ENCODE measurements at places on chromosomes 13 and 19.

DNA sequence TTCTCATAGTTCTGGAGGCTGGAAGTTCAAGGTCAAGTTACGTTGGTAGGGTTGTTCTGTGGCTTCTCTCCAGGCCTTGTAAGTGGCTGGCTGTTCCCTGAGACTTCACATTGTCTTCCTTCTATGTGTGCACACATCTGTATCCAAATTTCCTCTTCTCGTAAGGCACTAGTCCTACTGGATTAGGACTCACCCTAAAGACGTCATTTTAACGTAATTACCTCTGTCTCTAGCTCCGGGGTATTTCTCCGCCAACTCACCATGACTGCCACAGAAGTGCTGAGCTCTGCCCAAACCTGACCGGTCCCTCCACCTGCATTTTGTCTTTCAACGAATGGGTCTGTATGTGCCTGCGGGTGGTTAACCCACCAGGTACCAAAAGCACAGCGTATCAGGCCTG, 8.7 kb upstream of the SYDE1 start:
- DNase-seq, result no peak

GRCh38 chr13:44136696-44137268, 236.8 kb upstream of the SERP2 start:
- no peak for DNase-seq

DNA sequence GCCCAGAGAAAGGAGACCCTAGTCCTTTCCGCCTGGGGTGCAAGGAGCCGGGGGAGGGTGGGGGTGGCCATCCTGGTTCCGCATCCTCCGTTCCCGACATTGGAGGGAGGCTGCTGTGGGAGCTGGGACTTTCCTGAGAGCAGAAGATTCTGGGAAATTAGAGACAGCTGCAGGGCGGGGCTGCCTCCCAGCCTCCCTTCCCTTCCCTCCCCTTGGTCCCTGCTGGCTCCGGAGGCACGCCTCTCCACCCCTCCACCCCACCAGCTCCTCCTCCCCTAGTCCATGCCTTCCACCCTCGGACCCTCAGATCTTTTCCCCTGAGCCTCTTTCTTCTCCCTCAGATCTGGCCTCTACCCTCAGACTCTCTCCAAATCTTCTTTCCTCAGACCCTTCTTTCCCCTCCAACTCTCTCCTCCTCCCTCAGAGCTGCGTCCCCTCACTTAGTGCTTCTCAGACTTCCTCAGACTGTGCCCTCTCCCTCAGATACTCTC, 3.1 kb upstream of the BCL3 start:
- no peak for DNase-seq

- no peak for DNase-seq
Observed at GRCh38 chr19:4748589-4748988, 24.9 kb upstream of the DPP9 start.

DNA sequence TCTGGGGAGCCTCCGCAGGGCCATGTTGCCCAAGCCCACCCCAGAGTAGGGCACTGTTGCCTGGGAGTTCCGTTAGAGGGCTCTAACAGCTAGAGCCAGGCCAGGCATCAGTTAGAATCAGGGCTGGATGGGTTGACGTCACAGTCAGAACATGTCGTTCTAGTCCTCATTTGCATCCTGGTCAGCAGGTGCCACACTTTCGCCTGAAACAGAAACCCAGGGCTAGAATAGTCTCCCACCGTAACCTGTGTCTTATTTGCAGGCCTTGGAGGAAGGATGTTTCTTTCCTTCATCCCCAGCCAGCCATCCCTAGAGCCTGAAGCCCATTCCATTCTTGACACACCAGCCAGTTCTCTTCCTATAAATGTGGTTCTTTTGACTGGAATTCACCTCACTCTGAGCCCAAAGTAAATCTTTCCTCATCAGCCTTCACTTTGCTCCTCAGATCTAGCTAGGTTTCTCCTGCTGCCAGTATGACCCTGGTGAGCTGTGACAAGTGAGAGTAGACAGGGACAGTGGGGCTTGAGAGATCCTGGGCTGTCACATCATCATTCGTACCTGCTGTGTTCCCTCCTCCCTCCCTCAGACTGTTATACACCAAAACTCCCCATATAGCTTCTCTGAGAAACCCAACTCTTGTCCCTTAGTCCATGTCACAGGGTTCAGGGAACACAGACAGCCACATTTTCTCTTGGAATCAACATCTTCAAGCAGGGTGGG, 12.2 kb upstream of the CCDC97 start:
- DNase-seq, result no peak

GRCh38 chr13:23794267-23795161, 94.7 kb downstream of the MIPEP start:
- no peak for DNase-seq

DNA sequence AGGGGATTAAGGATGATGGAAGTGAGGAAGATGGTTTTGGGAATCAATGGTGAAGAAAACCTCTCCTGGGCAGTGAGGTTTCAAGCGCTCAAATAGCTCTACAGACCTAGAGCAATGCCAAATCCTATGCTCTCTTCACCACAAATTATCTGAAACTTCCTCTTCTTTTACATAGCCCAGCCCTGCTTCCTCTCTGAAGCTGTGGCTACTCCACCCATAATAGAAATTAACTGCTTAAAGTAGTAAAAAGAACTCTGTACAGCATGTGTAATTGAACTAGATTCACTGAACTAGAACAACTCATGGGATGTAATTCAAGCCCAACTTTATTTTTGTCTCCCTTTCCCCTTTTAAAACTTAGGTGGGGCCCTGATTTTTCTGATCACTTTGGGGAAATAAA, 20.4 kb upstream of the IFT88 start:
- DNase-seq, result no peak

GRCh38 chr19:47363758-47364531, 14.8 kb downstream of the DHX34 start:
- DNase-seq, result no peak

GRCh38 chr19:3651684-3652083, 25.1 kb upstream of the CACTIN start:
- DNase-seq, result no peak

DNA sequence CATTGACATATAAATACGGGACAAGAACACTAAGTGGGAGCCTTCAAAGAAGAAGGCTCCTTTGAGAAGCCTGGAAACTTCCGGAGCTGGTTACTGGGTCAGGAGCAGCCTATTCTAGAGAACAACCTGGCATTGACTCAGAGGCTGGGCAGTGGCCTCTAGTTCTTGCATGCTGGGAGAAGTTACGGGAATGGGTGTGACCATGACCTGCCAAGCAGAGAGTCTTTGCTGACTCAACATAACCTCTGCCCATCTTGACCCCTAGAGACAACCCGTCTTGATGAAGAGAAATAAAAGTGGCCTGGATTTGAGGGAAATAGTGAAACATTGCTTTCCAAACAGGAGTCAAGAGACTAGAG, 21.0 kb downstream of the STARD13 start:
- DNase-seq, result no peak

GRCh38 chr13:79445968-79446645, 34.8 kb upstream of the NDFIP2 start:
- DNase-seq, result no peak

GRCh38 chr19:49101160-49101559, 13.0 kb upstream of the LIN7B start:
- no peak for DNase-seq

DNA sequence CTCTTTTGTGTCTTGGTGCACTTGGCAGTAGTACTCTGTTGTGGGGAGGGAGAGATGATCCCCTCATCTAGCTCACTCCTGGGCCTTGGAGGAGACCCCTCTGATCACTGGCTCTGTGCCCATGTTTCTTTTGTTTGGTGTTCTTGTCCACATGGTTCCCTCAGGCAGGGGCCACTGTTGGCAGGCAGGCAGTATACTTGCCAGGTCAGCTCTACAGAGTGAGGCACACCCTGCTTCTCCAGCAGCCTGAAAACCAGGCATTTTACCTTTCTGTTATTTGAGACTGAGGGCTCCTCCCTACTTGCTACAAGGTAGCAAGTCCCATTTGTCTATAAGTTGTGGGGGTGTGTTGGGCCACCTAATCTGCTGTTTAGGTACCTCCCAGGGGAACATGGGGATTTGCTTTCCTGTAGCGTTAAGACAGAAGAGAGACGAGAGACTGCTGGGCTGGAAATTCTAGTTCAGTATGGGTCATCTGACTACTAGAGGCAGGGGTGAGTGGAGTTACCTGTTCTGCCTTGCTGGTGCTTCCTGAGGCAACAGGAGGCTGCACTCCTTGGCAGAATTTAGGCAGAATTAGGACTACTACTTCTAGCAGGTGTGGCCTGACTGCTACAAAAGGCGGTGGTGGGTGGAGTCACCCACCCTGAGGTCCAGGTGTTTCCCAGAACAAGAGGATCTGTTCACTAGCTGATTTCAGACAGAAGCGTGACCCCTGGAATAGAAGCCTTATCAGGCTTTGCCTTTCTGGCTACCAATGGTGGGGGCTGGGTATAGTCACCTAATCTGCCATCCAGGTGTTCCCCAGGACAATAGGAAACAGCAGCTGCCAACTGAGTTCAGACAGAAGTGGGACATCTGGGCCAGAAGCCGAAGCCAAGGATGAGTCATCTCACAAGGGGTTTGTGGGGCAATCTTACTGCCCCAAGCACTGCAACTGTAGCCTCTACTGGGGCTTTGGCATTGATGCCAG, 843.0 kb upstream of the ATXN8OS start:
- no peak for DNase-seq

DNA sequence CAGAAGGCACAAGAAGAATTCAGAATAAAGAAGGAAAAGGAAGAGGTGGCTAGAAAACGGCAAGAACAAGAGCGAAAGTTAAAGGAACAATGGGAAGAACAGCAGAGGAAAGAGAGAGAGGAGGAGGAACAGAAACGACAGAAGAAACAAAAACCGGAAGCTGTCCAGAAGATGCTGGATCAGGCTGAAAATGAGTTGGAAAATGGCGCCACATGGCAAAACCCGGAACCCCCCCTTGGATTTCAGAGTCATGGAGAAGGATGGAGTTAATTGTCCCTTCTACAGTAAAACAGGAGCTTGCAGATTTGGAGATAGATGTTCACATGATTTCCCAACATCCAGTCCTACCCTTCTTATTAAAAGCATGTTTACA, 6.7 kb downstream of the CD209 start:
- DNase-seq, result no peak

DNA sequence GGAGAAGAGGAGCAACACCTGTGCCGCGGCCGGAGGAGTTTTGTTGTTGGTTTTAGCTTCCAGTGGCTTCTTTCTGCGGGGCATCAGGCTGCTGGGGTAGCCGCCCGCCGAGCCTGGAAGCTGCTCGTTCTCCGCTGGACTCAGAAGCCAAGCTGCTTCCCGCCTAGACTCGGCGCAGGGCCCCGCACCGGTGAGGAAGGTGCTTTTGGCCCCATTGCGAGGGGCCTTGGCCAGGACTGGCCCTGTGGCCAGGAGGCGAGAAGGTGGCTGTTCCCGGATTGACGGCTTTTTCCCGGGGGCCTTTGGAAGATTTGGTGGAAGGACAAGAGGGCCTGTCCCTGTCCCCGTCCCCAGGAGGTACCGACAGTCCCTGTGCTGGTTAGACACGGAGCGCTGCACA, 28.8 kb downstream of the CERS1 start:
- no peak for DNase-seq

- peak; percentile 72 for DNase-seq
Observed at GRCh38 chr19:1503089-1503924, 9.5 kb downstream of the ADAMTSL5 start.

DNA sequence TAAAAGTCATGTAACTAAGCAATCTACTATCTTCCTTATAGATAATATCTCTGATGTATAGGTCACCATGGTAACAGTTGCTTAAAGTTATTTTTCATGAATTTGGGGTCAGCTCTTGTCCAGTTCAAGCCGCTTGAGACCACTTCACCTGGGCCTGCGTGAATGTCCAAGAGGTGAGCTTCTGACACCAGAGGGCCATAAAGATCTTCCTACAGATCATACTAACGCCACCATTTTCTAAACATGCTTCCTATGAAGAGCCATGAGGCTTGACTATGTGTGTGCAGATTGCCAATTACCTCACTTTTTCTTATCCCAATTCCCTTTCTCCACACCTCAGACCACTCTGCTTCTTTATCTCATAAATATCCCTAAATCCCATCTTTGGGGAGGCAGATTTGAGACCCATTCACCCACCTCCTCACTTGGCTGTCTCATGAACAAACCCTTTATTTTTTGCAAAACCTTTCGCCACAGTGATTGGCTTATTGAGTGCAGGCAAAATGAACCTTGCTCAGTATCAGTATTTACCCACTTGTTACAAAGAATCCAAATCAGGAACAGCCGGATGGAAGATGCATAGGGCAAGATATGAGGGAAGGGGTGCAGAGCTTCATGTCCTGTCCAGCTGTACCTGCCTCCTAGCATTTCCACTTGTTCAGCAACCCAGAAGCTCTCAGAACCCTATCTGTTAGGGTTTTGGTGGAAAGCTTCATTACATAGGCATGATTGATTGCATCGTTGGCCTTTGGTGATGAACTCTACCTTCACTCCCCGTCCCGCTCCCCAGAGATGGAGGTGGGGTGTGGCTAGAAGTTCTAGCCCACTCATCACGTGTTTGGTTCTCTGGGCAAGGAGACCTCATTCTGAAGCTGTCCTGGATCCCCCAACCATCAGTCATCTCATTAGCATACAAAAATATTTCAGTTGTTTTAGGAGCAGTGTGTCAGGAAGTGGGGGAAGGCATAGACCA, 34.2 kb downstream of the FAM187B start:
- no peak for DNase-seq

DNA sequence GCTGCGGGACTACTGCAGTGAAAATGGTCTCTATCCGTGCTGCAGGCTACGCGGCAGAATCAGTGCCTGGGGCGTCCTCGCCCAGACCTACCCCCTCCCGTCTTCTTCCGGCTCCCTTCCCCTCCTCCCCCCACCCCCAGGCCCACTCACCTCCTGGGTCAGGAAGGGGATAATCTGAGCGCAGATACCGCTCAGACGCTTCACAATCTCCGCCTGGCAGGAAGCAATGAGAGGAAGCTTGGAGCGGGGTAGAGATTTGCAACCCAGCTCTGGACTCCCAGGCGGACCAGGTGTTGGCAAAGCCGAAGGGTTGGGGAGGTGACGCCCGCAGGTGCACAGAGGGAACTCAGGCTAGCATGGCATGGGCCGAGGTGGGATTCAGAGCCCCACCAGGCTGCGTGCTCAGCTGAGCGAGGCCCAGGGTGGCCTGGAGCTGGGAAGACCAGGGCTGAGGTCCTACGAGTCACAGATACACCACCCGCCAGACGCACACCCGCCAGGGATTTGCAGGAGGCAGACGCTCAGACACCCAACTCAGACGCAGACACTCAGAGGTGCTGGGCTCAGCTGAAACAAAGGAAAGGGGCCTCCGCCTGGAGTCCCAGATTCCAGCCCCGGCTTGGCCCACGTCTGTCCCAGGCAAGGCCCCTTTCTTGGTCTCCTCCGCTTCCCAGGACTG, 4.1 kb downstream of the TLE2 start:
- no peak for DNase-seq

GRCh38 chr19:45569619-45570421, 14.8 kb downstream of the OPA3 start:
- DNase-seq, result peak; percentile 69

All from activated T-cell treated with anti-CD3 and anti-CD28 coated beads, Interleukin-2, amount 50 U/mL, for 1 hour (primary cell).